ENCODE measurements at places on chromosomes 5 and 9. TPM values are rescaled to one million over a fixed set of nuclear protein-coding genes. Genes with fewer than 3 reads are reported as not detected.

The MCIDAS gene
- total RNA-seq: not detected

The CNTNAP3 gene
- 15.7 TPM for total RNA-seq

The TRPM3 gene
- total RNA-seq: 0.29 TPM

The COMMD10 gene
- 14.3 TPM for total RNA-seq

The SARDH gene
- not detected for total RNA-seq

The TSTD2 gene
- total RNA-seq: 12.5 TPM

The TEX48 gene
- total RNA-seq: not detected

DNA sequence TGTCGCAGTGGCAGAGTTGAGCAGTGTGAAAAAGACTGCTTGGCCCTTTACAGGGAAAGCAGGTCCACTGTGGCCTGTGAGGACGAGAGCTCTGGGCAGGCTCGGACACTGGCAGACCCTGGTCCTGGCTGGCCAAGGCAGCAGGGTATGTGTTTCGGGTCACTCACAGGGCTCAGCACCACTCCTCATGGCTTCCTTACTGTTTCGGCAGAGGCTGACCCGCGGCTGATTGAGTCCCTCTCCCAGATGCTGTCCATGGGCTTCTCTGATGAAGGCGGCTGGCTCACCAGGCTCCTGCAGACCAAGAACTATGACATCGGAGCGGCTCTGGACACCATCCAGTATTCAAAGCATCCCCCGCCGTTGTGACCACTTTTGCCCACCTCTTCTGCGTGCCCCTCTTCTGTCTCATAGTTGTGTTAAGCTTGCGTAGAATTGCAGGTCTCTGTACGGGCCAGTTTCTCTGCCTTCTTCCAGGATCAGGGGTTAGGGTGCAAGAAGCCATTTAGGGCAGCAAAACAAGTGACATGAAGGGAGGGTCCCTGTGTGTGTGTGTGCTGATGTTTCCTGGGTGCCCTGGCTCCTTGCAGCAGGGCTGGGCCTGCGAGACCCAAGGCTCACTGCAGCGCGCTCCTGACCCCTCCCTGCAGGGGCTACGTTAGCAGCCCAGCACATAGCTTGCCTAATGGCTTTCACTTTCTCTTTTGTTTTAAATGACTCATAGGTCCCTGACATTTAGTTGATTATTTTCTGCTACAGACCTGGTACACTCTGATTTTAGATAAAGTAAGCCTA lies 15.7 kb downstream of the SQSTM1 start:
- DNase-seq: no peak

DNA sequence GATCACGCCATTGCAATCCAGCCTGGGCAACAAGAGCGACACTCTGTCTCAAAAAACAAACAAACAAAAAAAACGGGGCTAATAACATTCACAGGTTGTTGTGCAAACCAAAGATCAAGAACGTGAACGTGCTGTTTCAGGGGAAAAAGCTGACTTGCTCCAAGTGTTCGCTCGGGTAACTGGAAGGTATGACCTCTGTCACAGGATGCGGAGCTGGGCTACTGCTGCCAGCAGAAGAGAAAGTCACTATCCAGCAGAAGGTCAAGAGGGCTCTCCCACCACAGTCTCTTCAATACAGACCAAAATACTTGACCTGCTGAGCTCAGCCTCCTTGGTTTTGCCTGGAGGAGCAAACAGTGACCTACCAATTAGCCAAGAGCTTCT lies 59.7 kb downstream of the ABCA1 start:
- no peak for DNase-seq

- no peak for DNase-seq
Measured at GRCh38 chr9:116479056-116479544, 208.0 kb upstream of the TRIM32 start.

- DNase-seq: no peak
Measured at GRCh38 chr5:72511366-72511765, 4.2 kb upstream of the ZNF366 start.

DNA sequence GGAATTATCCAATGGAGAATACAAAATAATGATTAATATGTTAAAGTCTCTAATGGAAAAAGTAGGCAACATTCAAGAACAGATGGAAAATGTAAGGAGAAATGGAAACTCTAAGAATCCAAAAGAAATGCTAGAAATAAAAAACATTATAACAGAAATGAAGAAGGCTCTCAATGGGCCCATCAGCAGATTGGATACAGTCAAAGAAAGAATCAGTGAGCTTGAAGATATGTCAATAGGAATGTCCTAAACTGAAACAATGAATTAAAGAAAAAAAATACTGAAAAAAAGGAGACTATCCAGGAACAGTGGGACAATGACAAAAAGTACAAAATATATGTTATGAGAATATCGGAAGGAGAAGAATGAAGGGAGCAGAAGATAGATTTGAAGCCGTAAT lies 193.1 kb downstream of the DAB2IP start:
- DNase-seq: no peak

DNA sequence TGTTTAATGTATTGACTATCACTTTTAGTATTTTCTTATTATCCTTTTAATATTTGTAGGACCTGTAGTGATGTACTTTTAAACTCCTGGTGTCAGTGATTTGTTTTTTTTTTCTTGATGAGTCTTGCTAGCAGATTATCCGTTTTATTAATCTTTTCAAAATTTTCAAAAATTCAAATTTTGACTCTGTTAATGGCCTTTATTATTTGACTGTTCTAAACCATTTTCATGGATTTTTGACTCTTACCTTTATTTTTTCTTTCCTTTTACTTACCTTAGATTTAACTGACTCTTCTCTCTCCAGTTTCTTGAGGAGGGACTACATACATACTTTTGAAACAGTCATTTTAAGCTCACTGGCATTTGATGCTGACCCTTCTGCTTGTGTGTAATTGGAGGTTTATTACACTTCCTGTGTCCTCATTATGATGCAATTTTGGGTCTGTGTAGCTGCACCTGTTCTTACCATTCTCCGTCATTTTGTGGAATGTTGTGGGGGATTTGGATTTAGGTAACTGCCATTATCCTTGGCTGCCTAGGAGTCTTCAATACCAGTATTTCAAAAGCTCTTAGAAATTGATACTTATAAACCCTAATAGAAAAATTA lies 32.0 kb upstream of the EXOC3 start:
- no peak for DNase-seq

Measured in lower leg skin (tissue), 4 donors.